IMR-90 (cell line): ENCODE measurements at places on chromosomes 4 and X.

- peak; percentile 85 for DNase-seq
Observed at GRCh38 chr4:24642981-24643547, 58.7 kb upstream of the DHX15 start.

DNA sequence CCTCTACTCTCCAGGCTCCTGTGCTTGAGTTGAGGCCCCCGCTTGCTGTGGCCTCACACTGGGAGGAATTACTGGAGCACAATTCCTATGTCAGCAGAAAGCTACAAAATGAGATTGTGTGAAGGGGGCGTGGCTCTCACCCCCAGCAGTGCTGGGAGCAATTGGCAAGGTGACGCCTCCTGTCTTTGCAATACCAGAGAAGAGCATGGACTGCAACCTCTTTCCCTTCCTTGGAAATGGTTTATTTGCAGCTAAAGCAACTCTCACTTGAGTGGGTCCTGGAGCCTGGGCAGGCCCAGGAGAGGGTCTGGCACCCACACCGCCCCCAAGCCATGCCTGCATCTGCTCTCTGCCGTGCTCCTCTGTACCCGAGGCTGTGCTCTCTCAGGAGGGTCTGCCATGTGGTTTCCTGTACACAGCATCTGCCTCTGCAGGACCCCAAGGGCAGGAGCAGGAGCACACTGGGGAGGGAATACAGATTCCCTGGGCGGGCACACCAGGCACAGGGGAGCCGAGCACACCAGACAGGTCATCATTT, 32.9 kb upstream of the HGFAC start:
- no peak for DNase-seq

- peak; percentile 2 for DNase-seq
Observed at GRCh38 chrX:135425026-135425965, 3.6 kb downstream of the SMIM10L2A start.

GRCh38 chrX:12383196-12383595, 244.9 kb downstream of the FRMPD4 start:
- no peak for DNase-seq

DNA sequence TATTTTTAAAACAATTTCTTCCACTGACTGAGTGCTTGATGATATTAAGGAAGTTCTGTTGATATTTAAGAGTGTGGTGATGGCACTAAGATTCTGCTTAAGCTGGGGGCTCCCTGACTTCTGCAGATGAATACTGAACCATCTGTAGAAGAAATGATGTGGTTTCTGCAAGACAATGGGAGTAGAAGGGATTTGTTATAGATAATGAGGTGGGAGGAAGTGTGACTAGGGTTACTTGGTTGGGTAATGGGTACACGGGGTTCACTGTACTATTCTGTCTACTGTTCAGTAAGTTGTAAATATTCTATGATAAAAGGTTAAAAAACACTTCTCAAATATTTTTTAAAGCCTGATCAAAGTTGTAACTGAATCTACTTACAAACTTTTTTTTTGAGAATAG, 60.9 kb upstream of the TXK start:
- DNase-seq = no peak

- peak; percentile 14 for DNase-seq
Observed at GRCh38 chrX:112734290-112734689, 54.6 kb upstream of the LHFPL1 start.

- DNase-seq = no peak
Observed at GRCh38 chr4:66178906-66179305, 508.6 kb upstream of the EPHA5 start.

- peak; percentile 5 for DNase-seq
Observed at GRCh38 chrX:10327651-10328050, 170.9 kb downstream of the CLCN4 start.

- peak; percentile 62 for DNase-seq
Observed at GRCh38 chr4:139242511-139243051, 37.4 kb downstream of the MGARP start.

GRCh38 chrX:51876441-51876840, 17.0 kb upstream of the MAGED1 start:
- DNase-seq = peak; percentile 71

GRCh38 chr4:24517676-24518075, 66.7 kb downstream of the DHX15 start:
- no peak for DNase-seq

DNA sequence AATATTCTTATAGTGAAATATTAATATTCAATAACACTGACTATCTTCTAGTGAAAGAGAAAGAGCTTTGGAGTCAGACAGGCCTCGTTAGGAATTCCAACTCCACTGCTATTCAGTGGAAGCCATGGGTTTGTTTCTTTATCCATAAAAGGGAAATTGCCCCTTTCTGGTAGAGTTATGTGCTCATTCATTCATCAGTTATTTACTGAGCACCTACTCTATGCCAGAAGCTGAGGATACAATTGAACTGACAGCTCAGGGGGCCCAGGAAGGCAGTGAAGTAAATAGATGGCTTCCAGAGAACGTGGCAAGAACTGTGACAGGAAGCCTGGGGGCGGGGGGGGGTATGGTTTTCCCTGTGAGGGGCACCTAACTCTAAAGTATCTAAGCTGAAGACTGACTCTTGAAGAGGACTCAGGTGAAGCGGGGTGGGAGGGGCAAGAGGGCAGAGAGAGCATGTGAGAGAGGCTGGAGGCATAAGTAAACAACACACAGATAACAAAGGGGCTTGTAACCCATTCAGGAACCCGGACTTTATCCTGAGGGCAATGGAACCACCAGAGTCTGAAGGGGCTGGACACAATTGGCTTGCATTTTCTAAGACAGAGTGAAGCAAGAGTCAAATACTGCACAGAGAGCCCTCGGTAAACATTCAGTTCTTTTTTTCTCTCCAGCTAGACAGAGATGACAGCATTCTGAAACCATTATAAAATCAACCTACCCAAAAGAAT, 20.3 kb downstream of the ANXA5 start:
- no peak for DNase-seq

- peak; percentile 44 for DNase-seq
Observed at GRCh38 chr4:83618991-83619645, 83.2 kb downstream of the GPAT3 start.

GRCh38 chr4:20178902-20179576, 72.7 kb upstream of the SLIT2 start:
- DNase-seq = no peak

DNA sequence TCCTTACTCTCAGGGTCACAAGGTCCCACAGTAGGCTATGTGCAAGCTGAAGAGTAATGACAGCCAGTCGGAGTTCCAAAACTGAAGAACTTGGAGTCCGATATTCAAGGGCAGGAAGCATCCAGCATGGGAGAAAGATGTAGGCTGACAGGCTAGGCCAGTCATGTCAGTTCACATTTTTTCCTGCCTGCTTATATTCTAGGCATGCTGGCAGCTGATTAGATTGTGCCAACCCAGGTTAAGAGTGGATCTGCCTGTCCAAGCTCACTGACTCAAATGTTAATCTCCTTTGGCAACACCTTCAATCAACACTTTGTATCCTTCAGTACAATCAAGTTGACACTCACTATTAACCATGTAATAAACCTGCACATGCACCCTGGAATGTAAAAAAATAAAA, 960.9 kb upstream of the HS3ST1 start:
- no peak for DNase-seq

DNA sequence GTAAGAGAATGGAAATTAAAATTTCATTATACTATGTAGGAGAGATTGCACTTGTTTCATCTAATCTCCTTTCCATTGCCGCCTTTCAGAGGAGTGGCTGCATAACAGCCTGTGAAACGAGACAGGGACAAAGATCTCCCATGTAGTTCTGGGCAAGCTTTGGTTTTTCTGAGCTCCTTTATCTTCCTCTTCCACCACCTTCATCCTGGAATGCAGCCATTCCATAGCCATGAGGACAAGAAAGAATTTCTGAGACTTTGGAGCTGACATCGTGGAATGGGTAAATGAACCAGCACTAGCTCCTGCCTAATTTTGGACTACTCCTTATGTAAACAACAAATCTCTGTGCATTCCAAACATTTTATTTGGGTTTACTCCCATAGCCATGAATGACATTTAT, 1587.3 kb upstream of the TENM3 start:
- no peak for DNase-seq
